ENCODE measurements at places on chromosomes 6 and 20.

DNA sequence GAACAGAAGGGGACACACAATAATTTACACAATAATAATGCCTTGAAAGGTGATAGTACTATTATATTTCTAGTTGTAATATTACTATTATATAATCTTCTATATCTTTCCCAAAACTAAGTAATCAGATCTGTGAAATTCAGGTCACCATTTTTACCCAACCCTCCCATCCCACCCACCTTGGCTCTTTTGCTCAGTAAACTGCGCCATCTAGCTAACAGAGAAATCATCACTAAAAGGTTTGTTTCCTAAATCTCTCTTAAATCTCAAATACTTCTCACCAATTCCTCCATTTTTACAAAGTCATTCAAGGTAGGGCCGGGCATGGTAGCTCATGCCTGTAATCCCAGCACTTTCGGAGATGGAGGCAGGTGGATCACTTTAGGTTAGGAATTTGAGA, 83.4 kb downstream of the CDK19 start:
- DNase-seq: no peak

DNA sequence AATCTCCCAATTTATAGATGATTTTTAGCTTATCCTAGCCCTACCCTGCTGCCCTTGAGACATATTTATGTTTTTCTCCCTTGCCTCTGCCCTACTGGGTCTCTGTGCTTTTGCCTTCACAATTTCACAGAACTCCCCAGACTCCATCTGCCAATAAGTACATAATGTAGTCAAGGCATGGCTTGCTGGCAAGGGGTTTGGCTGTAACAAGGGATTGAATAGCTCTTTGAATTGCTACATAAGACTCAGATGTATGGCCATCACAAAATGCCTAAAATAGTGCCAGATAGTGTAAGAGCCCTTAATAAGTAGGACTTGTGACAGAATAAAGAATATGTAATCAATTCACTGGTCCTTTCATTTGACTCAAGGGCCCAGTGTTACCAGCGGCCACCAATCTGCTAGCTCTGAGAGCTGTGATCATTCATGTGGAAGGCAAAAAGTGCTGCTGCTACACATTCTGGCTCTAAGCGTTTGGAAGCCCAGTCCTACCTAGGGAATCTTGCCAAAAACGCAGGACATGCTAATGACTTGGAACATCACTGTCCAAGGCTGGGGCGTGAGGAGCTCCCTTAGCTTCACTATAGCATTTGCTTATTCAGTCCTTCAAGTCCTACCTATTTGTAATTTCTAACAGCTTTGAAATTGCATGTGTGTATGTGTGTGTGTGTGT, 20.5 kb downstream of the CLVS2 start:
- DNase-seq: no peak

- DNase-seq: no peak
These were observed 129.6 kb downstream of the PLEKHG1 start for GRCh38 chr6:150729188-150729748.

DNA sequence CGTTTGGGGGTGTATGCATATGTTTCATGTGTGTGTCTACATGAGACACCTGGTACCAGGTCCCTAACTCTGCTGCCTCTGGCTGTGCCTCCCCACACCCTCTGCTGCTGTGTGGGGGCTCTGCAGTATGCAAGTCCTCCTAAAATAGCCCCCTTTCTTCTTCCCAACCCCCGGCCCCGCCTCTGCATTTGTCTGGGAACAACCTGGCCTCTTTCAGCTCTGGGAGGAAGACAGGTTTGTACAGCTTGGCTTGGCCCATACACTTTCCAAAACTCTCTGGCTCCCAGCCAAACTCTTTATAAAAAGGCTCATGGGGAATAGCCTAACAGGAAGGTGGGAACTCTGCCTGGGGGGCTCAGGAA, 27.1 kb upstream of the EMILIN3 start:
- DNase-seq: peak; percentile 67

- no peak for DNase-seq
These were observed 11.6 kb upstream of the C20orf204 start for GRCh38 chr20:64024141-64024990.

GRCh38 chr6:62528894-62529526, 243.0 kb upstream of the KHDRBS2 start:
- DNase-seq: no peak

GRCh38 chr6:129773304-129773703, 63.3 kb upstream of the ARHGAP18 start:
- no peak for DNase-seq

DNA sequence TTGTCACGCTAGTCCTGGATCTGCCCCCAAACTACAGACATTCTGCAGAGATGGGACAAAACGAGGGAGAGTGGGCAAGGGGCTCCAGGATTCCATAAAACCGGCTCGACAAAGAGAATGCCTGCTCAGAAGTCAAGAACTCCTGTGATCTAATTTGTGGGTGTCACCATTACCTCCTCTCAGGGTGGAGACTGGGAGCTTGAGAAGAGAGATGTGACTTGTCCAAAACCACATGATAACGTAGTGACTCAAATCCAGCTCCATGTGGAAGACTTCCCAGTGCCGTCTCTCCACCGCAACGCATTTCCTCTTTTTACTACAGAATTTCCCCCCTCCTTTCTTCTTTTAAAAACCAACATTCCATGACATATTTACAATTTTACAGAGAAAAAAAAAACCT, 44.3 kb downstream of the TRERF1 start:
- DNase-seq: peak; percentile 60
